ENCODE measurements at places on chromosomes 16 and 17.

DNA sequence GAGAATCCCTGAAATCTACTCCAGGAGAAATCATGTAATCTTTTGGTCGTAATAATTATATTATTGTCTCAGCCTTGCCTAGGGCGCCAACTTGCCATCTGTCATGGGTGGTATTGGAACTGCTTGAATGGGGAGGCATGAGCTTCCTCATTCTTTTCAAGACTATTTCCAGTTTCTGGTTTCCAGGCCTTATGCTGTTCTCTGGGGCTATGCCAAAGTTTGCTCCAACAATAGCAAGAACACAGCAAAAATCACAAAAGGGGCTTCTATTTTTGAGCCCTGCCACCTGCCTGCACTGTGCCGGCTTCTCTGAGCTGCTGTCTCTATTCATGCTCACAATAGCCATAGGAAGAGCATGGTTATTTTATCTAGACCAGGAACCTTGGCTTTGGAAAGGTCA, 111.7 kb downstream of the SPECC1 start:
- no peak for DNase-seq

DNA sequence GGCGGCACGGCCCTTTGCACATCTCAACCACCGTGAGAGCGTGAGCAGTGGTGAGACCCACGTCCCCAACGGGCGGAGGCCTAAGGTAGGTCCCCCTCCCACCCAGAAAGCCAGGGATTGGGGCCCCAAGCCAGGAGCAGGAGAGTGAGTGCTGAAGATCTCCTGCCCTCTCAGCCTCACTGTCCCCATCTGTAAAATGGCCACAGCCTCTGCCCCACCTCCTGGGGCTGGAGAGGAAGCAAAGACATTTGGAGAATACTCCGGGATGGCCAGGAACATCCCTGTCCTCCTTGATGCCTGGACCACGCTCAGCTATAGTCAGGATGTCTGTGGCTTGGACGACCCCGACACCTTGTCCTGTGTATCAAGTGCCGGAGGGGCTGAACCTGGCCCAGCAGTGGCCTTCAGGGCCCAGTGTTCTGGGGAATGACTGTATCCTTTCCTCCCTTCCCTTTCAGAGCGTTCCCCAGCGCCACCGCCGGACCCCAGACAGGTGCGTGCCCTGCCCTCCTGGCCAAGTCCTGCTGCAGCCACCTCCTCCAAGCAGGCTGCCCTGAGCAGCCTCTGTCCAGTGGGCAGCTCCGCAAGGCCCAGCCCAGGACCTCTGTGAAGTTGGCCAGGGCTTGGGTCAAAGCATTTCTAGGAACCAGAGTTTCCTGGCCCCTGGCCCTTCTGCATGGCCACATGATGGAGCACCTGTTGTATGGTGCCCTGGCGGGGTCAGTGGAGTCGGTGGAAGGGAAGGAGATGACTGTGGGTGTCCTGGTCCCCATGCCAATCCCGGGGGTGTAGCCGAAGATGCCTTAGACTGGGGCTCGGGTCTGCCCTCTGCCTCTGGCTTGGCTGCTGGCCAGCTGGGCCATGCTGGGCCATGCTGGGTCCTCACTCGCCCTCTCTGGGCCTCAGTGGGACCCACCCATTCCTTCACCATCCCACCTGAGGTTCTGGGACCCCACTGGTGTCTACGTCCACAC, 38.4 kb downstream of the ADCY7 start:
- no peak for DNase-seq

- no peak for DNase-seq
Observed at GRCh38 chr16:48295488-48296281, 48.3 kb upstream of the ABCC11 start.

DNA sequence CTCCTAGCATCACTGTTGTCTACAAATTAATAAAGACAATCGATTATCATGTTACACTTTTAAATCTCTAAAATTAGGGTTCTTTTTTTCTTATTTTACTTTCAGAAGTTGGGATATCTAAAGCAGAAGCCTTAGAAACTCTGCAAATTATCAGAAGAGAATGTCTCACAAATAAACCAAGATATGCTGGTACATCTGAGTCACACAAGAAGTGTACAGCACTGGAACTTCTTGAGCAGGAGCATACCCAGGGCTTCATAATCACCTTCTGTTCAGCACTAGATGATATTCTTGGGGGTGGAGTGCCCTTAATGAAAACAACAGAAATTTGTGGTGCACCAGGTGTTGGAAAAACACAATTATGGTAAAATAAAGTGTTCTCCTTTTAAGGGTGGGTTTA, 2.4 kb downstream of the RAD51C start:
- DNase-seq: no peak

DNA sequence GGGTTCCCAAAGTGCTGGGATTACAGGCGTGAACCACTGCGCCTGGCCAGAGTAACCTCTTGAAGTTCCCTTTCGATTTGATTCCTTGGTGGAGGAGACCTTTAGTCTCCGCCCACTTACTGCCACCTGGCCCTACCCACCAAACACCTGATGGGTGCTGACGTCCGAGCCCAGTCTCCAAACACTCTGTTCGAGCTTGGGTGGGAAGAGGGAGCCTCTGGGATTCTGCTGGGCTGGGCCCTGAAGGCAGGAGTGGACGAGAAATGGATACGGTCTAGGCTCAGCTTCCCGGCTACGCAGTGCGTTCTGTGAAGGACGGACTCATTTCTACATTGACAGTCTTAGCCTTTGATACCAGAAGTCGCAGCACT, 870 bp upstream of the ITGA3 start:
- no peak for DNase-seq

- DNase-seq: no peak
Observed at GRCh38 chr17:74274060-74274708, at the start of gene DNAI2. DNAI2 (plus strand) TSS chr17:74274234; CDS start chr17:74281818, 7,584 bp downstream.

DNA sequence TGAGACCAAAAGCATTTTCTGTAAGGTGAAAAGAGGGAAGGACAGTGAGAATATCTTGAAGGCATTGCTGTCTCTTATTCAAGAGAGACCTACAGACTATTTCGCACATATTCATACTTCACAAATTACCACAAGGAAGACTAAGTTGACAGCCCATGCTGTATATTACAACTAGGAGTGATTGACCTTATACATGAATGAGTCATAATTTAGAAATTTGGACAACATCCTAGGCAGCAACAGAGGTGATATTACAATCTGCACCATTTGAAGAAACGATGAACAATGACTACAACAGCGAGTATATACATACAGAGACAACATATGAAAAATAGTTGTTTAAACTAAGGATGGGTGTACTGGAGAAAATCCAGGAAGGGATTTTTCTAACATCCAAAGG, 971.7 kb downstream of the CDH11 start:
- DNase-seq: no peak

- DNase-seq: no peak
Observed at GRCh38 chr17:59846394-59847165, 46.2 kb downstream of the TUBD1 start.

GRCh38 chr17:75486951-75487350, 28.4 kb downstream of the CASKIN2 start:
- no peak for DNase-seq
